ENCODE measurements at places on chromosomes 3 and 15.

GRCh38 chr3:127171721-127172120 is 21.2 kb upstream of the PRR23E start:
- DNase-seq = no peak

DNA sequence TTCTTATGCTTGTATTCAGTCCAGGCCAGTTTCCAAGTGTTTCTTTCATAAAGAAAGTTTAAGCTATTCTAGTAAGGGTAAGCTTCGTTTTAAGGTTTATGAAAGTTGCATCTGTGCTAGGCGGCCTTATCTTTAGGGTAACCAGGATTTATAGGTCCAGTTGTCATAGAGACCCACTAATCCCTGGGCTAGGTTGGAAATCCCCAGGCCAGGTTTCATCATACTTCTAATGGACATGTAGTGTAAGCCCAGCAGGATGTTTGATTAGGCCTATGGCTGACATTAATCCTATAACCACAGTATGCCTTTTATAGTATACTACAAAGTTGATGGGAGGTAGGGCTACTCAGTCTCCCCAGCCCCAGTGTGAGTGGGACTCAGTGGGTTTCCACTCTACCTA is 312.4 kb downstream of the CACNA2D3 start:
- no peak for DNase-seq

DNA sequence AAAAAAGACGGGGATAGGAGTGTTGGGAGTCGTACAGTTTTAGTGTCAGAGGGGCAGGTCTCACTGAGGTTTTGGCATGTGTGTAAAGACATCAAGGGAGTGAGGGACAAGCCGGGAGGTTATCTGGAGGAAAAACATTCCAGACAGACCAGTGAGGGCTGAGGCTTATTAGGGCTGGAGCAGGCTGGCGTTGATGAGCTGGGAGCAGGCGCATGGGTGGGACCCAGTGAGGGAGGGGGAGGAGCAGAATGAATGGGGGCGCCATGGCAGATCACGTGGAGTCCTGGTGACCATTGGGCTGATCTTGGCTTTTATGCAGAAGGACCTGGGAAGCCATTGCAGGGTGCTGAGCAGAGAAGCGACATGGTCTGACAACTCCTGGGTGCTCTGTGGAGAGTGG is 180.2 kb downstream of the SLCO3A1 start:
- no peak for DNase-seq

DNA sequence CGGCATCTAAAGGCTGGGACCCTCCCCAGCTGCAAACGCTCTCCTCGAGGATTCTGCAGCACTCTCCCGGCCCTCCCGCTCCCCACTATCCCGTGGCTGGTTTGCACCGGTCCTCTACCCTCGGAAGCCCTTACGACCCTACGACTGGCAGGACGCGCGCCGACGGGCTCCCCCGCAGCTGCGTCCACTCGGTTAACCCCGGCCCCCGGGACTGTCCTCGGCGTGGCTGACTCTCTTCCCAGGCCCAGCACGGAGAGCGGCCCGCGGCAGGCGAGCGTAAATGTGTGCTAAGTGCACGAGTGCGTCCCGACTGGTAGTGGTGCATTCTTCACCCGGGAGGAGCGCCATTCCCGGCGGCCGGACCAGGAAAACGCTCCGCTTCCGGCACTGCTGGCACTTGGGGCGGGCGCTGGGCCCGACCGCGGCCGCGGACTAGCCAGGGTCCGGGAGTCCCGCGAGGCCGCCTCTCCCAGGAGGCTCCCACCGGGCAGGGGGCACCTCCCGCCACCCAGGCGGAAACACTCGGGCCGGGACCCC is 508 bp downstream of the GORASP1 start:
- DNase-seq = peak; percentile 46

GRCh38 chr3:99637016-99637367 is 1.4 kb upstream of the COL8A1 start:
- DNase-seq = no peak

GRCh38 chr15:62896380-62896866 is 146.1 kb upstream of the TPM1 start:
- peak; percentile 86 for DNase-seq

Data from mammary epithelial cell (primary cell).